ENCODE measurements at places on chromosomes 5 and 9. TPM values are rescaled to one million over a fixed set of nuclear protein-coding genes. Genes with fewer than 3 reads are reported as not detected.

SLC45A2 gene
- not detected for total RNA-seq

COL23A1 gene
- total RNA-seq = not detected

TMEFF1 gene
- total RNA-seq = 0.18 TPM

CCDC152 gene
- 4.9 TPM for total RNA-seq

FBN2 gene
- 0.58 TPM for total RNA-seq

GARIN3 gene
- total RNA-seq = not detected

OLFML2A gene
- total RNA-seq = not detected

CTNNAL1 gene
- total RNA-seq = 7.6 TPM

ATP10B gene
- not detected for total RNA-seq

ZDHHC11 gene
- 7.0 TPM for total RNA-seq

GFI1B gene
- 3.3 TPM for total RNA-seq

HTR1A gene
- total RNA-seq = not detected

GNPDA1 gene
- 11.2 TPM for total RNA-seq

TRAF2 gene
- total RNA-seq = 17.4 TPM

C5orf34 gene
- 1.1 TPM for total RNA-seq

LCN10 gene
- not detected for total RNA-seq

PROB1 gene
- 0.96 TPM for total RNA-seq

PCDHA13 gene
- total RNA-seq = not detected

Data from natural killer cell (primary cell).